LNCaP clone FGC (cell line): ENCODE measurements at places on chromosomes 5 and 9.

DNA sequence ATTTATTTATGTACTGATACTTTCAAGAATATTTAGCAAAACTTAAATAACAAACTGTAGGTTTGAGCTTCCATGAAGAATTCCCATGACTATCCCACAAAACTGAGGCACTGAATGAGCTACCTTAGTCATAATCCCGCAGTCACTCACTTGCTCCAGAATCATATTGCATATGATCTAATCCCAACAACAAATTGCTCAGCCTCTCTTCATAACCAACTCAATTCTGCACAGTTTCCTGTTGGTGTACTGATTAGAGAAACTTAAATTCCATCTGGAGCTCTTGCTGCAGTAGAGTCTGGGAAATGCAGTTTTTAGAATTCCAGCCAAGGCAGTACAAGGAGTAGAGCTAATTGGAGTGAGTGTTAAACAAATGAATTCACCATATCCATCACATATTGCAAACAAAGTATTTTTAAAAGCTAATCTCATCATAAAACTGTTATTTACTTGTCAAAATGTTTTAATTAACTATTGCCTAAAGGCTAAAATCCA lies 35.7 kb upstream of the CDH18 start:
- no peak for DNase-seq

DNA sequence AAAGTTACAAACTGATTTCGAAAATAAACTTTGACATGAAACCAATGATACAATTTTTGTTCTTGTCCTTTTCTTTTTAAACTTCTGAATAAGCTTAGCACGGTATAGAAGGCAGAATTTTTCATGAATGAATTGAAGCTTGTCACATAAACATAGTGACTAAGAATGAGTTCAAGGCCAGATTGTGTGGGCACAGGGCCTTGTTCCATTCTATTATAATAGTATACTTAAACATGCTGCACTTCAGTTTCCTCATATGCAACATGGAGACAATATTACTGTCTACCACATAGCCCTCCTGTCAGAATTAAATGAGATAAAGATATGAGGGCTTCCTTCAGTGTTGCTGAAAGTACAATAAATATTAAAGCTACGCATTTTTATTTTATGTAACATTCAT lies 204.2 kb upstream of the HAPLN1 start:
- DNase-seq: no peak

DNA sequence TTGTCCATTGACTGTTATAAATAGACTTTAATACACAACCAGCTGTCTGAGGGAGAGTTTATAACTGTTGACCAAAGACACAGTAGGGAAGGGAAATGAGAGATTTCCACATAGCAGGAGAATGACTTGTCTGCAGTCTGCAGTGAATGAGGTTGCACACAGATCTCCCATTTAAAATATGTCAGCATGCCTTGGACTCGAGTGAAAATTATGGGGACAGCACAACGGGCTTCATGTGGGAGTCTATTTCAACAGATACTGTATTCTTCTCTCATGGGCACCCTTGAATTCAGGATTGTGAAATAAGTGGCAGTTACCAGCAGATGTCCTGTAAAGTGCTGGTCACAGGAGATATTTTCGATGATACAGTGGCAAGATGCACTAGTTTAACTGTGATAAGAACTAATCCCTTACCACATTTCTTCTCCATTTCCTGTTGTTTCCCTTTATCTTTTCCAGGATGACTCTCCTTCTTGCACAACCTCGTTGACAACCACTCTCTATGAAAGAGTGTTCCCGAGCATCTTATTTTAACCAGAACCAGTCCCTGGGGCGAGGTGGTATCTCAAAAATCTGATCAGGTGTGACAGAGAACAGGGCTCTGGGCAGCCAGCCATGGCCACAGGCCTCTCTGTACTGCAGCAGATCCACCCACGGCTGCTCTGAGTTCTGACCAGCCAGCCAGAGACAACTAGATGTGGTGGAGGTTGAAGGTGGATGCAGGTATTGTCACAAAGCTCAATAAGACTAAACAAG lies 51.5 kb upstream of the MAP3K1 start:
- DNase-seq: no peak

- no peak for DNase-seq
These were observed 134.5 kb downstream of the FRMD3 start for GRCh38 chr9:83403527-83404238.
